SK-MEL-5 (cell line): ENCODE measurements at places on chromosomes 7 and 10.

DNA sequence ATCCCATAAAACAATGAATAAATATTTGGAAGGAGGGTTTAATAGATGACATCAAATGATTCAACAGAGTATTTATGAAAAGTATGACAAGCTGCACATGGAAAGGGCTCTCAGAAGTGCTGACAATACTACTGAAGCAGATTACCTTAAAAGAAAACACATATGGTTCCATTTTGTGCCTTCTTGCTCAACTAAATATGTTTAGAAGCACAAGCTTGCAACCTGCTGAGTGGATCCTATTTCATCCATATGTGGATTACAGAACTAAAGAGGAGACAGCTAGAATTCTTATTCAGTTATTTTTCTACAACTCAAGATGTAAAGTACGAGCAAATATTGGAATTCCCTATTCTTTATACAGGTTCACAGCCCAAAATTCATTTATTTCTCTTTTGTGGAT, 340.6 kb downstream of the TFEC start:
- DNase-seq, result no peak

GRCh38 chr7:121874298-121874697, 1.3 kb downstream of the PTPRZ1 start:
- DNase-seq, result no peak

GRCh38 chr7:32427769-32428291, 62.4 kb downstream of the LSM5 start:
- DNase-seq, result peak; percentile 86

DNA sequence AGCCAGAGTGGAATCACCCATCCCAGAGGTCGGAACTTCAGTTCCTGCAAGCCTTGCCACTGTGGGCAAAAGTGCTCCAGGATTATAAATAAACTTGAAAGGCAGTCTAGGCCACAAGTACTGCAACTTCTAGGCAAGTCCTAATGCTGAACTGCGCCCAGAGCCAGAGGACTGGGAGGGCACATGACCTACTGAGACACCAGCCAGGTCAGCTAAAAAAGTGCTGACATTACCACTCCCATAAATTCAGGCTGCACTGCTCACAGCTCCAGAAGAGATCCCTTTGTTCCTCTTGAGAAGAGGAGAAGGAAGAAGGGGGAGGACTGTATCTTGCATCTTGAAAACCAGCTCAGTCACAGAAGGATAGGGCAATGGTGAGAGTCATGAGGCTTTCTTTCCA, 1084.1 kb upstream of the PHF14 start:
- no peak for DNase-seq

GRCh38 chr10:7272008-7272407, 138.8 kb downstream of the SFMBT2 start:
- DNase-seq, result no peak

DNA sequence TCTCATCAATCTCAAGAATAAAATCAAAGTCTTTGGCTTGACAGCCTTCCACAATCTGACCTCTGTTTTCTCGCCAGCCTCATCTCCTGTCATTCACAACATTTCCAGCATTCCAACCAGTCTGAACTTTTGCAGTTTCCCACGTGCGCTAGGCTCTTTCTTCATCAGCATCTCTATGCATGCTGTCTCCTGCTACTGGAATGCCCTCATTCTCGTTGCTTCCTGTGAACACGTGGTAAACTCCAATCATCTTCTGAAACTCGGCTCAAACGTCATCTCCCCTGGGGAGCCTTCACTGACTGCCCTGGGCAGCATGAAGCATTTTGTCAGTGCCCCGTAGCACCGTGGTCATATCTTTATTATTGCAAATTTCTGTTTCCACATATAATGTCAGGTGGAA, 12.2 kb upstream of the RSBN1L start:
- peak; percentile 99 for DNase-seq

DNA sequence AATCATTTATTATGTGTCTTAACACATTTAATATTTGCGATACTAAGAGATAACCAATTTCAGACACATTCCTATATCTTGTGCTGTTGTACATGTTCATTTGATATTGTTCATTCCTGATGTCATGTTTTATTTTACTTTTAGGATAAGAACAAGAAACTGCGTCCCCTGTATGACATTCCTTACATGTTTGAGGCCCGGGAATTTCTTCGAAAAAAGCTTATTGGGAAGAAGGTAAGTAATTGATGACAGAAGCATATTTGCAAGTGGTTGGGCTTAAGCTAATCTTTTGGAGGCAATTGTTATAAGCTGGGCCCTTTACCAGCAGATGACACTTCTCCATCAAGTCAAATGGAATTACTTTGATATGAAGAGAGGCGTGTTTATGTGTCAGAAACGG, 155.3 kb downstream of the SND1 start:
- DNase-seq, result no peak

- no peak for DNase-seq
Observed at GRCh38 chr7:2436341-2437104, 33.1 kb downstream of the CHST12 start.

DNA sequence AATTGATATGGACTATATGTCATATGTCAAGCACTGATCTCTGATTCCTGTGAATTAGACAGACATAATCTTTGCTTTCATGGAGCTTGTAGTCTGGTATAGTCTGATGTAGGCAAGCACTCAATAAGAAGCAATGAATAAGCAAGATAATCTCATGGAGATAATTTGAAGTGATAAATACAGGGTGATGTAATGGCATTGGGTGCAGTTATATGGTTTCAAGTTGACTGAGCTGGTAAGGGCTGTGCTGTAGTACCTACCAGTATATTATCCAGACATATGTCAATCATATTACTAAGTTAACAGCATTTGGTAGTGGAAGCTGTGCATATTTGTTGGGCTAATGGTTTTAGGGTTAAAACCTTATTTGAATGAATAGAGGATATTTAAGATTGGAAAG, 117.5 kb upstream of the PRPS1L1 start:
- no peak for DNase-seq

DNA sequence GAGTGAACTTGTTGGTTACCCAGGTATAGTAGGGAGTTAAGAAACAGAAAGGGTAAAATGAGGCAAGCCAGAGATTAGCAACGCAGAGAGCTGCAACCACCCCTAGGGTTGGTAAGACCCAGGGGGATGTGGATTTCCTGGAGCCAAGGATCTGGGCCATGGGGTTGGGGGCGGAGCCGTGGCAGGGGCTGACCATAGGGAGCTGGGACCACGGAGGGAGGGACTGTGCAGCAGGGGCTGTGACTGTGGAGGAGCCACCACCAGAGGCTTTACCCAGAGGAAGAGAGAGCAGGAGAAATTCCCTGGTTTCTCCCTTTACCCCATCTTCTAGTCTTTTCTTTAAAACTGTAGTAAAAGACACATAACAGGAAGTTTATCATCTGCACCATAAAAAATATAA, 58.6 kb upstream of the BAIAP2L1 start:
- DNase-seq, result no peak

DNA sequence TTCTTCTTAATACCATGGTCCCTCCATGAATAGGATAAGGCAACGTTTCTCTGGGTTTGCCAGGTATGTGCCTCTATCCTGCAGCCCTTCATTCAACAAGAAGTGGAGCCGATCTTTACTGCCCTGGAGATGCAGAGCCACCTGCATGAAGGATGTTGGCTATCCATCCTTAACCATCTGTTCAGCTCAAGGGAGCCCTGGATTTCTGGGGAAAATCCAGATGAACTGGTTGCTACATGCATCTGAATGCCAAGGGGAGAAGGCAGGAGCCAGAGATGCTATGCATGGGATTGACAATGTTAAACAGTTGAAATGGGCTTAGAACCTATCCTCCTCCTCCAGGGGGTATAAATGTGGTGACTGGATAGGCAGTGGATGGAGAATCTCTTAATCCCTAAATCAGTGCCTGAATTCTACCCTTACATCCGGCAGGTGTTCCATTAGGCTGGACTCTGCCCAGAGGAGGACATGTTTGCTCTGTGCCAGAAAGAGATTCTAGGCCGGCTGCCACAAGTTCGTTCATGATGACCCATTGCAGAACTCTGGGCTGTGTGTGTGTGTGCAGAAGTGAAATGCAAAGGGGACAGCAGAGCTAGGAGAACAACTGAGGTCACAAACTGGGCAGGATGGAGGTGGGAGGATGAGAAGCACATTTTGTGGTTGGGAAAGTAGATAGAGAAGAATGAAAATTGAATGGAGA, 15.6 kb downstream of the CPED1 start:
- DNase-seq, result no peak

DNA sequence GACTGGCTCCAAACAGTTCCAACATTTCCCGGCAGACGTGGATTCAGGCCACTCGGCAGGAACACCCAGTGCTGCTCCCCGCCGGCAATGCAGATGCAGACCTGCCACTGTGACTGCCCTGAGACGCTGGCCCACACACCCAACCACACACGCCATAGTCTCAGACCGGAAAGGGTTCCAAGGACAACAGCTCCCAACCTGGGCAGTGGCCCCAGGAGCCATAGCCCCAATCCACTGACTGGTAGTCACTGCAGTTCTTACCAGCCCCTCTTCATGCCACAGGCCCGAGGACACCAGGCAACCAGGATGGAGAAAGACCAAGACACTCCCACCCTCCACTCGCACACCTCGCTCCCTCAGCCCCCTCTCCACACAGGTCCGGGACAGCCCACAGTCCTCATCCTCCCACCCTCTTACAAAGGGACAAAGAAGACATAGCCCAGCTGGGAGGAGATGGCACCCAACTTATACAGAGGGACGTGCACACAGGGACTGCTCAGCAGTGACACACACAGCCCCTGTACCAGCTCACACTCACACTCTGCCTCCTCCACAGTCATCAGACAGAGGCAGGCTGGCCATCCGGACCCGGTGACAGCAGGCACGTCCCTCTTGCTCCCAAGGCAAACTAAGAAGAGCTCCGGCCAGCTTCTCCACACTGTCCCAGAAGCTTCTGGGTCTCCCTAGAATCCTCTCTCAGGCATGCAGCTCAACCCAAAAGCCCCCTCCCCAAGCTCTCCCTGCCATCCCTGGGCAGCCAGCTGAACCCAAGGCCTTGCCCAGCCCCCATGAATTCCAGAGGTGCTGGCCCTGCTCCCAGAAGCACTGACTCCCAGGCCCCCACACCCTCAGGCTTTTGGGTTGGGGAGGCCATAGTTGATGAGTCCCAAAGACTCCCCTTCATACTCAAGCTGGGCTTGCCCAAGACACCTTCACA, 24.8 kb downstream of the KCNH2 start:
- DNase-seq, result no peak

GRCh38 chr10:652233-652632, 37.2 kb downstream of the DIP2C start:
- DNase-seq, result no peak

DNA sequence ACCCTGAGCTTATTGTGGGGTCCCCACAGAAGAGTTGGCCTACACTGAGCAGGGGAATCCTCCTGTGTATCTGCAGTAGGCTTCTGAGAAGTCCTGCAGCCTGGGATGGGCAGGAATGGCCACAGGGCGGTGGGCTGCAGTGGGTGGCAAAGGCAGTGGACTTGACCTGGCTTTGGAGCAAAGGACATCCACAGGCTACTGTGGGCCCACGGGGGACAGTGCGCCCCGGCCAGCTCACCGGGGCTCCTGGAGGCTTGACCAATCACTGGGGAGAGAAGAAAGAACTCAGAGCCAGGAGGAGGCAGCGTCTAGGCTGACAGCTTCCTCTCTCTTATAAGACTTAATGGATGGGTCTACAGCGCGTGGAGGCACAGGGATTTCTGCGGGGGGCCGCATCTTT, 488.8 kb upstream of the MGMT start:
- DNase-seq, result no peak

GRCh38 chr7:79175374-79175773, 278.1 kb downstream of the MAGI2 start:
- peak; percentile 29 for DNase-seq

DNA sequence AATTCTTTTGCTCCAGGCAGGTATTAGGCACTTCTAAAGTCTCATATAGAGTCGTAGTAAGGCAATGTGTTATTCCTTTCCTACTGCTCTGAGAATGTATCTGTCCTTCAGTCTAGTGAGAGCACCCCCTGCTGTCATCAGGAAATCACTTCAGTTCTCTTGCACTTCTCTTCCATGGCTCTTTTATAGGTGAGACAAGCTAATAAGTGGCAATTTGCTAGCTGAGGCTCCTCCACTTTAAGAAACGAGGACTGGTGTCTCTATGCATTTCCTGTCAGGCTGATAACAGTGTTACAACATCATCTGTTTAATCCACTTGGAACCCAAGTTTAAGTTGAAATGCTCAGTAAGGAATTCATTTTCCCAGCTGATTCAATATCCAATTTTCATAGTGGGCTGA, 350.6 kb downstream of the TFEC start:
- DNase-seq, result peak; percentile 82

GRCh38 chr7:2894118-2894940, 50.2 kb upstream of the GNA12 start:
- DNase-seq, result no peak

GRCh38 chr10:89783406-89783805, 82.0 kb downstream of the KIF20B start:
- no peak for DNase-seq

- peak; percentile 73 for DNase-seq
Observed at GRCh38 chr7:130942211-130942964, 208.4 kb upstream of the KLF14 start.

DNA sequence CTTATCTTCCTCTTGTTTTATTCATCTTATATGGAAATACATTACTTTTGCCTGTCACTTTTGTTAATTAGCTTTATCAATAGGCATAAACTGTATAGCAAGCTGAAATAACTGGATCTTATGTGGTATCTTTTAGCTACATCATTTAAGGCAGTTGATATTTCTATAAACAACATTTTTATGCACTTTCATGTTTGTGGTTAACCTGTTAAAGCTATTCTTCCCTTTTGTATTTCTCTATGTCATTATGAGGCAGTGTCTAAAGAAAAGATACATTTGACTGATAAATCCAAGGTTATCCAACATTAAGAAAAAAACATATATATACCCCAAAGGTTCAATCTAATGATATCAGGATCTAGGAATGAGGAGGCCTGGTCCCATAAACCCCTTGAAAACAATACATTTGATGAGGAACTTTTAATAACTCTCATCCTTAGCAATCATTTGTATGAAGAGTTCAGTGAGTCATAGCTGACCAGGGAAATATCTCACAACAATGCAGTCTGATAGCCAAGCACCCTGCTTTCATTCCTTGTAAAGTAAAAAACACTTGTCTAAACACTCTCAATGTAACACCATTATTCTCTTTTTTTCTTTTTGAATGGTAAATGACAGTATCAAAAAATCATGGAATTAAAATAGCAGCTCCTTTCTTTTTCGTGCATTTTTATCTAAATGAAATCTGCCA, 300.9 kb downstream of the NEBL start:
- no peak for DNase-seq
